ENCODE measurements at places on chromosomes 1 and 21. TPM values are rescaled to one million over a fixed set of nuclear protein-coding genes. Genes with fewer than 3 reads are reported as not detected.

DNA sequence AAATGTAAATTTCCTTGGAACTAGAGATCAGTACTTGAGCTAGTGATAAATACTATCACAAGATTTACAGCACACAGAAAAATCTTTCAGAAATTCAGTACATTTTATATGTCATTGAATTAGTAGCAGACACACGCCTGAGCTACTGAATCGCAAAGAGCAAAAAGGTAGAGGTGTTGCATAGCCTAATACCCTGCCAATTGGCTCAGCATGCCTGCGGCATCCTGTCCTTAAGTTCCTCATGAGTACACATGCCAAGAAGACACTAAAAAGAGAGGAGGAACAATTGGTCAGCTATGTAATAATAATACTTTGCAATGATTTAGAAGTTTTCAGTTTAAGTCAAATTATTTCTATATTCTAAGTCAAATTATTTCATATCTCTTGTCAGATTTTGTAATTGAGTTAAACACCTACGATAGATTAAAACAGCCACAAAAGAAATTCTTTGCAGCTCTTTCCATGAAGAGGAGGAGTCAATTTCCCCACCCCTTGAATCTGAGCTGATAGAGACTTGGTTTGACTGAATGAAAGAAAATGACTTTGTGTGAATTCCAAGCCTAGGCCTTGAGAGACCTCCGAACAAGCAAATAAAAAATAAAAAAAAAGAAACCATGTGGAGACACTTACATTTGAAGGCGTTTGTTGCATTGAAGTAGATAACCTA lies 36.2 kb upstream of the PKN2 start:
- no peak for DNase-seq
- peak overlapping the region; percentile 9 for H3K4me3 ChIP-seq
- no peaks in the 10 kb centered on the region for H3K36me3 ChIP-seq
- H3K27me3 ChIP-seq = no peaks in the 10 kb centered on the region

- no peaks in the 10 kb centered on the region for H3K27me3 ChIP-seq
- no peak overlapping the region for H3K4me3 ChIP-seq
- H3K36me3 ChIP-seq = no peaks in the 10 kb centered on the region
- DNase-seq = no peak
- peaks cover 2% of the 10 kb centered on the region for H3K4me1 ChIP-seq
- no peak overlapping the region for H3K27ac ChIP-seq
Observed at GRCh38 chr1:9420835-9421532, 118.3 kb upstream of the SLC25A33 start.

DNA sequence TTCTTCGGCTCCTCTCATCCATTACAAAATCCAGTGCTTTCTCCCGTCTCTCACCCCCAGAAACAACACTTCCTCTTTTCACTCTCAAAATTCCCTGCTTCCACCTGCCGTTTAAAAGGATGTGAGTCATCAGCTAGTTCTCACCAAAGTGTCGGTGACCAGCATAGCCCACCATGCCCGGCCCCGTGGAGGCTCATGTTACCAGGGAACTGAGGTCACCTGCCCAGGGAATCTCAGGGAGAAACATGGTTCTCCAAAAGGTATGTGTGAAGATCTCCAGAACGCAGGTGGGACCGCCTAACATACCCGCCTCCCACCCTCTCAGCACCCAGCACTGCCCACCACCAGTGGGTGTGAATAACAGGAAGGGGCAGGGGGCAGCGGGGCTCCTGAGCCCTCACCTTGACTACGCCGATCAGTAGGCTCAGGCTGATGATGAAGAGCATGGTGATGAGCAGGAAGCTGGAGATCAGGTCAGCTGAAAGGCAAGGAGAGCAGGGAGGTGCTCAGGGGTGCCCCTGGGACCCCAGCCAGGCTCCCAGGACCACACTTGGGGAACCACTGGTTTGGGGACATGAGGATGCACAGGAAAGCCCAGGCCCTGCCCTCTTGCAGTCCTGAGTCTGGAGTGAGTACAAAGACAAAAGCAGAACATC lies 16.2 kb downstream of the LAPTM5 start:
- no peaks in the 10 kb centered on the region for H3K27me3 ChIP-seq
- peak; percentile 85 for DNase-seq
- H3K4me1 ChIP-seq = no peaks in the 10 kb centered on the region
- H3K27ac ChIP-seq = no peak overlapping the region
- no peak overlapping the region for H3K4me3 ChIP-seq
- no peaks in the 10 kb centered on the region for H3K36me3 ChIP-seq

DNA sequence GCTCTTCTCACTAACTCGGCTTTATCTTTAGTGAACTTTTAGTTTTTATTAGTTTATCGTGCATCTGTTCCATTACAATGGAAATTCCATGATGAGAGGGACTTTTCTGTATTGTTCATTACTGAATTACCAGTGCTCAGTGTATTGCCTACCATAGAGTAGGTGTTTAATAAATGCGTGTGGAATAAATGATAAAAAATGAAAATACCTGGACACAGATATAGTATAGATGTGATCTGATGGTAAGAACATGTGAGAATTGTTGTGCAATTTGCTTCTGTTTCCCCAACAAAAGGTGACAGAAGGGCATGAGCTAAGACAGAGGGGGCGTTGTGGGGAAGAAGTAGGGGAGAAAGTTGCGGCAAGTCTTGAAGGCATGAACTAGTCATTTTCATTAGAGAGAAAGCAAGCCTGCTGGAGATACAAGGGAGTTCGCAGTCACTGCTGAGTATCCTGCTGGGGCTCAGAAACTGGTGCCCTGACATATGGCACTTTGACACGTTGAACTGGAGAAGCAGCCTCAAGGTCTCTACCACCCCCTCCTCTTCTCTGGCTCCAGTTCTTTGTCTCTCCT lies 5.6 kb upstream of the COG2 start:
- no peaks in the 10 kb centered on the region for H3K36me3 ChIP-seq
- H3K4me3 ChIP-seq = no peak overlapping the region
- H3K27me3 ChIP-seq = peaks cover 16% of the 10 kb centered on the region
- H3K4me1 ChIP-seq = no peaks in the 10 kb centered on the region
- no peak for DNase-seq
- H3K27ac ChIP-seq = no peak overlapping the region

GRCh38 chr21:21200103-21200938 lies 202.1 kb downstream of the NCAM2 start:
- no peaks in the 10 kb centered on the region for H3K27me3 ChIP-seq
- H3K4me3 ChIP-seq = no peak overlapping the region
- DNase-seq = no peak
- no peak overlapping the region for H3K27ac ChIP-seq
- no peaks in the 10 kb centered on the region for H3K36me3 ChIP-seq

- no peaks in the 10 kb centered on the region for H3K27me3 ChIP-seq
- DNase-seq = peak; percentile 77
- peaks cover 2% of the 10 kb centered on the region for H3K4me1 ChIP-seq
- peak overlapping the region; percentile 98 for H3K27ac ChIP-seq
- H3K4me3 ChIP-seq = peak overlapping the region; percentile 93
- H3K36me3 ChIP-seq = peaks cover 26% of the 10 kb centered on the region
Observed at GRCh38 chr1:244865028-244865371, 657 bp upstream of the HNRNPU start.

PRKCZ gene
- total RNA-seq = 57.7 TPM

DNA sequence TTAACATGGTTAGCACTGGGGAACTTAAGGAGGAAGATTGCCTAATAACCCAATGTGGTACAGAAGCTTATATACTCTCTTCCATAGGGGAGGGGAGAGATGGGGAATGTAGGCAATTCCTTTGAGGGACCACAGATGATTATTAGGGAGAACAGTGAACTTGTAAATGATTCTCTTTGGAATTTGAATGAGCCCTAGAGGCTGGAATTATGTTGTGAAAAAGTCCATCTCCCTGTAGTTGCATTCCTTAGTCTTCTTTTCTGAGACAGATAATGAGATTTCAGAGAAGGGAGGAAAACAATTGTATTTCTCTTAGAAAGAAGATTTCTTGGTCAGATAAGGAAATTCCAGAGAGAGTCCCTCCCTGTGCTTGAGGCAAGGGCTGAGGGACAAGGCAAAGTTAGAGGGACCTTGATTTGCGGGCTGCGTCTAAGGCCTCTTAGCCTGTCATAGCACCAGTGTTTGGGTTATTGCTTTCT lies 89.0 kb upstream of the HMCN1 start:
- DNase-seq = no peak
- H3K27ac ChIP-seq = peak overlapping the region; percentile 12
- peaks cover 6% of the 10 kb centered on the region for H3K4me1 ChIP-seq
- H3K36me3 ChIP-seq = no peaks in the 10 kb centered on the region
- H3K4me3 ChIP-seq = peak overlapping the region; percentile 61
- no peaks in the 10 kb centered on the region for H3K27me3 ChIP-seq

GRCh38 chr1:237013608-237014007 lies 9.4 kb upstream of the MT1HL1 start:
- no peak overlapping the region for H3K27ac ChIP-seq
- no peak for DNase-seq
- no peaks in the 10 kb centered on the region for H3K36me3 ChIP-seq
- H3K27me3 ChIP-seq = no peaks in the 10 kb centered on the region
- H3K4me3 ChIP-seq = no peak overlapping the region
- no peaks in the 10 kb centered on the region for H3K4me1 ChIP-seq

GRCh38 chr1:195195423-195196057 lies 1412.7 kb downstream of the KCNT2 start:
- H3K4me3 ChIP-seq = no peak overlapping the region
- no peak for DNase-seq
- no peaks in the 10 kb centered on the region for H3K27me3 ChIP-seq
- H3K4me1 ChIP-seq = no peaks in the 10 kb centered on the region

FOXO6 gene
- 1.9 TPM for total RNA-seq

DNA sequence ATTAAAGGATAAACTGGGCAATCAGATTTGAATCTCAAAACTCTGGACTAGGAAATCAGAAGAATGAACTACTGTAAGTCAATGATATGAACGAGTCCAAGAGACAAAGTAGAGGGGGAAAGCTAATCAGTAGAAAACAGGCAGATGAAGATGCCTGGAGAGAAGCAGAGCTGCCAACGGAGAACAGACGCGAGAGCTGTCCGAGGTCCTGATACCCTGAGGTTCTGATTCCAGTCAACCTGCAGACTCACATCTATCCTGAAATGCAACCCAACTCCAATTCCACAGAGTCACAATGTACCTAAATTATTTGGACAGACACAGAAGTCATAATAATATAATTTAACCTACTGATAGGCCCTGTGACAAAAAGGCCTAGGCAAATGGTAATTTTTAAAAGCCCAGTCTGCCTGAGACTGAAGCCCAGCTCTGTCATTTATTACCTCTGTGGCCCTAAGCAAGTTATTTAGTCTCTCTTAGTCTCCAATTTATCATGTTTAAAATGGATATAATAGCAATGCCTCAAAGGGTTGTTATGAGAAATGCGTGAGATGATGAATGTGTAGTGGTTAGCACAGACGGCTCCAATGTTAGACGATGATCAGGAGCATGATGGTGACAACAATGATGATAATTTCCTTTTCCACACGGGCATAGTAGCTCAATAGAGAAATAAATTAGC lies 33.4 kb downstream of the RGS7 start:
- H3K4me3 ChIP-seq = no peak overlapping the region
- DNase-seq = peak; percentile 91
- H3K36me3 ChIP-seq = no peaks in the 10 kb centered on the region
- no peaks in the 10 kb centered on the region for H3K27me3 ChIP-seq

GRCh38 chr1:65476327-65476726 lies 55.9 kb downstream of the LEPR start:
- no peak for DNase-seq
- H3K27ac ChIP-seq = no peak overlapping the region
- no peaks in the 10 kb centered on the region for H3K36me3 ChIP-seq
- peaks cover 2% of the 10 kb centered on the region for H3K4me1 ChIP-seq

CSF3R gene
- total RNA-seq = 1.1 TPM

DNA sequence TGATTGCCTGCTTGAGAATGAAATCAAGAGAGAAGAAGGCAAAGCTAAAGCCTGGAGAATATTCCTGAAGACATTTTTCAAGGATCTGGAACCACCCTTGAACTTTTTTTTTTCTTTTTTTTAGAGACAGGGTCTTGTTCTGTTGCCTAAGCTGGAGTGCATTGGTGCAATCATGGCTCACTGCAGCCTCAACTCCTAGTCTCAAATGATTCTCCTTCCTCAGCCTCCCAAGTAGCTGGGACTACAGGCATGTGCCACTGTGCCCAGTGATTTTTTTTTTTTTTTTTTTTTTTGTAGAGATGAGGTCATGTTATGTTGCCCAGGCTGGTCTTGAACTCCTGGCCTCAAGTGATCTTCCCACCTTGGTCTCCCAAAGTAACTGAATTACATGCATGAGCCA lies 22.2 kb upstream of the IRF2BP2 start:
- peak overlapping the region; percentile 44 for H3K4me3 ChIP-seq
- no peak for DNase-seq
- H3K36me3 ChIP-seq = no peaks in the 10 kb centered on the region
- H3K27ac ChIP-seq = no peak overlapping the region

DNA sequence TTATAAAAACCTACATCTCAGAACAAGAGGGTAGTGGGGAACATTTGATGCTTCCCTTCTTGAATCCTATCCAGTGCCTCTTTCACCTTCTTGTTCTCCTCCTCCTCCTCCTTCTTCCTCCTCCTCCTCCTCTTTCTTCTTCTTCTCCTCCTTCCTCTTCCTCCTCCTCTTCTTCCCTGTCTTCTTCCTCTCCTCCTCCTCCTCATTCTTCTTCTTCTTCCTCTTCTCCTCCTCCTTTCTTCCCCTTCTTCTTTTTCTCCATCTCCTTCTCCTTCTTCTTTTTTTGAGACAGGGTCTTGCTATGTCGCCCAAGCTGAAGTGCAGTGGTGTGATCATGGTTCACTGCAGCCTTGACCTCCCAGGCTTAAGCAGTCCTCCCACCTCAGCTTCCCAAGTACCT lies 31.9 kb downstream of the SLC35F3 start:
- H3K4me3 ChIP-seq = no peak overlapping the region
- DNase-seq = no peak
- H3K4me1 ChIP-seq = no peaks in the 10 kb centered on the region
- no peak overlapping the region for H3K27ac ChIP-seq

SLC25A34 gene
- total RNA-seq = 2.5 TPM

GRCh38 chr21:41466024-41466820 lies 40.2 kb downstream of the MX1 start:
- no peaks in the 10 kb centered on the region for H3K36me3 ChIP-seq
- H3K4me3 ChIP-seq = no peak overlapping the region
- no peak for DNase-seq
- no peaks in the 10 kb centered on the region for H3K27me3 ChIP-seq
- H3K4me1 ChIP-seq = no peaks in the 10 kb centered on the region
- H3K27ac ChIP-seq = no peak overlapping the region

DMBX1 gene
- total RNA-seq = 5.6 TPM

GRCh38 chr1:39753132-39754025 lies 14.7 kb downstream of the PPIE start:
- peaks cover 75% of the 10 kb centered on the region for H3K36me3 ChIP-seq
- no peak overlapping the region for H3K27ac ChIP-seq
- H3K4me3 ChIP-seq = no peak overlapping the region

PDE9A gene
- 45.9 TPM for total RNA-seq

GRCh38 chr1:180482425-180483275 lies 19.7 kb downstream of the ACBD6 start:
- DNase-seq = no peak
- H3K27ac ChIP-seq = no peak overlapping the region
- H3K27me3 ChIP-seq = no peaks in the 10 kb centered on the region
- H3K4me3 ChIP-seq = no peak overlapping the region
- no peaks in the 10 kb centered on the region for H3K4me1 ChIP-seq
- H3K36me3 ChIP-seq = peaks cover 34% of the 10 kb centered on the region
